ENCODE measurements at places on chromosomes 7 and 10.
A peak's percentile ranks its signal among the peaks of the same experiment; 100 is the strongest.

GRCh38 chr10:112821038-112821437, 129.0 kb upstream of the TCF7L2 start:
- no peak for DNase-seq

DNA sequence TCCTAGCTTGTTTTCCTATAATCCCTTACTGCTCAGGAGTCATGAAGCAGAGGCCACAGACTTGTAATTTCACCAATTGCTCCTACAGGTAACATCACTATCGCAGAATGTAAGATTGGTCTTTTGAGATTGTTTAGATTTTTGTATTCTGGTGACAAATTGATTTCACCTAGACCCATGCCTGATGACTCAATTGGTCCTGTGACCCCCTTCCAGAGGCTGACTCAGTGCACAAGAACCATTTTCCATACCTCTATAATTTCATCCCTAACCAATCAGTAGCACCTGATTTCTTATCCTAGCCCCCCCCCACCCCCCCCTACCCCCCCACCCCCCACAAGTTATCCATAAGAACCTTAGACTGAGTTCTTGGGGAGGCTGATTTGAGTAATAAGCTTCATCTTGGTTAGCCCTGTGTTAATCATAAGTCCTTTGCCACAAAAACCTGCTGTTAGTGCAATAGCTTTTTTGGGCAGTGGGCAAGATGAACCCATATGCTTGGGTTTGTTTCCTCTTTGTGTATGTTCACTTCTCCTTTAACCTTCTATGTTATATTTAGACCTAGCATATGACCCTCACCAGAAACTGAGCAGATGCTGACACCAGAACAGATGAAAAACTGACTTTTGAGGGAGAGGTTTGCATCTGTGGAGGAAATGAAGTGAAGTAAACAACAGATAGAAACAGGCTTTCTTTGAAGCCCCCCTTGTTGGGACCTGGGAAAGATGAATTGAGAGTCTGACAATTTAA, 187.1 kb downstream of the KIF20B start:
- DNase-seq, result no peak

DNA sequence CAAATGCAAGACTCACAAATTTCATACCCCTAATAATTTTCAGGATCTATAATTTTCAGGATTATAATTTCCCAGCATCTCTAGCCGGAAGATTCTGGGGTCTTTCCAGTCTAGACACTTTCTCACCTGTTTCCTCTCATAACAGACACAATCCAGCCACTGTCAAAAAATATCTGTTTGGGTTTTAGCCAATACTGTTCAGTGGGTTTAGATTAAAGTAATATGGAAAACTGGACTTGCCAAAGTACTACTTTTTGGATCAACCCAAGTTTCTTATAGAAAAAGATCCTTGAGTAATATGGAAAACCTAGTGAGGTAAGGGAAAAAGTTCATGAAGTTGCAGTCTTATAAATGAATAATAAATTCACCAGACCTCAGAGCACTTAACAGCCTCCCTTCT, 62.1 kb upstream of the NEBL start:
- DNase-seq, result no peak

DNA sequence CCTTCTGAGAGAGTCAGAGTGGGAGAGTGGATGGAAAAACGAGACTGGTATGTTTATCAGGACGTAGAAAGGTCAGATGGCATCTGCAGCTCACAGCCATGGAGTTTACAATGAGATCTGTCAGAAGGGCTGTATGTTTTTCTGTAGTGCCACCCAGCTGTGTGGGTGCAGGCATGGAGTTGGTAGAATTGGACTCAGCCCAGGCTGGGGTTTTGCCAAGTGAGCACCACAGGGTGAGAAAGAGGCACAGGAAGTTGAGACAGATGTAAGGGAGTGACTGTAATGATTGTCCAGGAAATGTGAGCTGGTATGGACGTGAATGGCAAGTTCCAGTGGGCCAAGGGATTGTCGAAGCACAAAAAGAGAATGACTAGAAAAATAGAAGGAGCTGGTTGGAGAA, 9.1 kb upstream of the ZYX start:
- peak; percentile 40 for DNase-seq

DNA sequence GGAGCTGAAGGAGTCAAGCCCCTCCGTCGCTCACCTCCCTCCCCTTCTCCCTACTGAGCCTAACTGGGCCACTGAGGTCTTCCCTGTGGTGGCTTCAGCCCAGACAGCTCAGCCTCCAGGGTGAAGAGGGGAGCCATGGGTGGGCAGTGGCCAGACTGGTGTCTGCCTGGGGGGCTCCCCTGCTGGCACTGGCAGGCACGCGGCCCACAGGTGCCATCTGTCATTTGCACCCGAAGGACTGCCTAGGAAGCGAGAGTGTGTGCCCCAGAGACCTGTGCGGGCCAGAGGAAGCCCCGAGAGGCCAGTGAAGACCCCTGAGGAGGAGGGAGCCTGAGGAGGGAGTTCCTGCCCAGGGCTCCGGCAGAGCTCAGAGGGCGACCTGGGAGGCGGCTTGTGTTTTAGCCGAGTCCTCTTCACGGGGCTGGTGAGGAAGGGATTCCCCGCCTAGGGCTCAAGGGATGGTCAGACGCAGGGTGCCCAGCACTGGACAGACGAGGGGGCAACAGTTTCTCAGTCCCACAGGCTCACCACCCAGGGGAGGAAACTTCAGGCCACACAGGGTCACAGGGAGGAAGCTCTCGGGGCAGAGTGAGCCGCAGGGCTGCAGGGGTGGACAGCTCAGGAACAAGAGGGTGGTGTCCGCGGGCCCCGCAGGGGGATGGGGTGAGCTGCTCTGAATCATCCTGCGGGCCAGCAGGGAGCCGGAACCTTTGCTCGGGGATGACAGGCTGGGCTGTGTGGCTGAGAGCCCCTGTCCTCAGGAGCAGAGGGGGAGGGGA, 76.2 kb upstream of the PPP2R2D start:
- no peak for DNase-seq

DNA sequence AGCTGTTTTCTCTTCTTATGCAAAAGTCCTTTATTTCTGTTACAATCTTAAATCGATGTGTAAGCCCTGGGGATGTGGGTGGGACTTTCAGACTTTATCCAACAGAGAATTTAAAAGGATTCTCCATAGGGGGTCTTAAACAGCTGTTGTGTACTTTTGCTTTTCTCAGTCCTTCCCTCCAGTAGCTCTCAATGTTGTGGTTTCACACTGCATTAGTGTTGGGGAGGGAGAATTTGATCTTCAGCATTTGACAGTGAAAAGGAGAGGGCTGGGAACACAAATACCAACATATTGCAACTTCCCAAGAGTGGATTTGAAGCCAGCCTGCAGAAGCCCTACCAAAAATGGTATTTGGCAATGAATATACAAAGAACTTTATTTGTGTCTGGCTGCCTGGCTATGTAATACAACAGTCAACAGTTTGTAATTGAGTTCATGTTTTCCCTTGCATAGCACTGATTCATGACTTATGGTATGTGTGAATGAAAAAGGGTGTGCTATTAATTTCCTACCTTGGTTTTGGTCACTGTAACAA, 80.1 kb upstream of the CAPZA2 start:
- DNase-seq, result no peak

DNA sequence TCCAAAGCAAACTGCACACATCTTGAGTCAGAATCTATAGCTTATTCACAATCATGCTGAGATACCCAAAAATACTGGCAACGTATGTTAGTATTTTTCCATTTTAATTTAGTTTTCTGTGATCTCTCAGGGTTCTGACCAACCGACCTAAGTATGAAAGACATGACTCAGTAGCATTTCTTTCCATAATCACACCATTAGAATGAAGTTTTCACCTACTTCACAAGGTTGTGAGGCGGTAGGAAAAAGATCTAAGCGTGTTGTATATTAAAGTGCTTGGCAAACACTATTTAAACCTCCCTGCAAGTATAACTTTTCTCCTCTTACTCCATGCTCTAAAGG, 49.1 kb downstream of the PLCE1 start:
- no peak for DNase-seq

DNA sequence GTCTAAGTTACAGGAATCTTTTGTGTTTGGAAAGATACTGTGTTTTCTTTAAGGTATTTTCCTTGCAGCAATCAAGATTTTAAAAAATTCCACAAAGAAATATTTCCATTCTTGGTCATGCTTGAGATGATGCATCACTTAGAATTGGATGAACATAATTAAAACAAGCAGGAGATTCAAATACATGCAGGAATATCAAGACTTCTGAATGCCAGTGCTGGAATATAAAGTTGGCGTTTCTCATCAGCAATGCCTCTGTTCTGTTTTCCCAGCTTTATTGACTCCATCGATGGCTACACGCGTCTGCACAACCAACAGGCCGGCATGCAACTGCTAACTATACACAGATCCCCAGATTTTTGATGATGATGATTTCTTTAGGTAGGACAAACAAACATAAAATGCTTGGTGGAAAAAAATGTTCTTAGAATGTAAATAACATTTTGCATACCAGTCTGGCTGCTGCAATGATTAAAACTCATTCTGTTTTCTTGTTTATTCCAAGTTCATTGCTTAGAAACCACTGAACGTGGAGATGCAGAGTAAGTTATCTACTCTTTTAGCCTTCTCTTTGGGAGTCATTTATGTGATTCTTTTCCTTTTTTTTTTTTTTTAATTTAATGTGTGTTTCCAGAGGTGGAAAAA, 91.3 kb upstream of the FAM171A1 start:
- DNase-seq, result no peak

DNA sequence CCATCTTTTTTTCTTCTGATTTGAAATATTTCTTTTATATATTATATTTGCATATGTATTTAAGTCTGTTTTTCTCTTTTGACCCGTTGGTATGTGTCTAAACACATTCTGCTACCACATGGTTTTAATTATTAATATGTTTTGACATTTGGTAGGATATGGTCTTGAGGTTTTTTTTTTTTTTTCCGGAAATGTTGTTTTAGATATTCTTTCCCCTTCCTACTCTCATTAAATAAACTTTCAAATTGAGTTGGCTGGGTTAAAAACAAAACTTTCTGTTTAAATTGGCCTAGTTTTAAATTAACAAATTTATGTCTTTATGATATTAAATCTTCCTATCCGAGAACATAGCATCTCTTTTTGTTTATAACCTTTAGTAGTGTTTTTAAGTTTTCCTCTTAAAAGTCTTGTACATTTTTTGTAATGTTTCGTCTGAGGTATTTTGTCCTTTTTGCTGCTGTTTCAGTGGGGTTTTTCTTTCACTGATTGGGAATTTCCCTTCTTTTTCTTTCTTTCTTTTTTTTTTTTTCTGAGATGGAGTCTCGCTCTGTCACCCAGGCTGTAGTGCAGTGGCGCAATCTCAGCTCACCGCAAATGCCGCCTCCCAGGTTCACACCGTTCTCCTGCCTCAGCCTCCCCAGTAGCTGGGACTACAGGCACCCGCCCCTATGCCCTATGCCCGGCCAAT, 25.4 kb downstream of the STAM start:
- DNase-seq, result peak; percentile 54

DNA sequence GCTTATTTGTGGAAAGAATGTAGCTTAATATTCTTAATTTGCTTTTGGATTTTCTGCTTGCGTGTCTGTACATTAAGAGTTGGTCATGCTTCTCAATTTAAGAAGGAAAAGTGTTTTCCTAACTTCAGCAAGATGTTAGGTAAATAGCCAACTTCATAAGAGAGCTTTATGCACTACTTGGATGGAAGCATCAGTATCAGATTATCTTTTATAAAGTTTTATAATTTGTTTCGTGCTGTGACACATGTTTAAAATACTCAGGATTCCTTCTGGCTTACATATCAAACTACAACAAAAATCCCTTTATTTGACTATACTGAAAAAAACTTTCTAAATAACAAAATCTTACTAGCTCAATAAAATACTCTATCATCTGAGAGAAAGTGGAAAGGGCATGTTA, 34.8 kb upstream of the AGR2 start:
- no peak for DNase-seq

- peak; percentile 24 for DNase-seq
Observed at GRCh38 chr7:148698007-148698396, 701 bp upstream of the CUL1 start.

DNA sequence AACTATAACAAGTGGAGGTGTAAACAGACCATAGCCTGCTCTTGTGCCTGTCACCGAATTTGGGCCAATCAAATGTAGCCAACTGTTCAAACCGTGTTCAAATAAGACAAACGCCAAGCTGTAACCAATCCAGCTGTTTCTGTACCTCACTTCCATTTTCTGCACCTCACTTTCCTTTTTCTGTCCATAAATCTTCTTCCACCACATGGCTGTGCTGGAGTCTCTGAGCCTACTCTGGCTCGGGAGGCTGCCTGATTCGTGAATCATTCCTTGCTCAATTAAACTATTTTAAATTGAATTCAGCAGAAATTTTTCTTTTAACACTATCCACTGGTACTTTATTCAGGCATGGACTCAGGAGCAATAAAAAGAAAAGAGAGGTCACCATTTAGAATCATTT, 29.9 kb upstream of the COL1A2 start:
- no peak for DNase-seq

- no peak for DNase-seq
Observed at GRCh38 chr7:19677180-19677579, 31.7 kb downstream of the POLR1F start.

GRCh38 chr10:124378881-124379471, 39.7 kb downstream of the OAT start:
- DNase-seq, result no peak

GRCh38 chr7:38300175-38300574, 26.7 kb upstream of the TARP start:
- no peak for DNase-seq

GRCh38 chr10:116752563-116752962, 10.2 kb upstream of the HSPA12A start:
- no peak for DNase-seq

DNA sequence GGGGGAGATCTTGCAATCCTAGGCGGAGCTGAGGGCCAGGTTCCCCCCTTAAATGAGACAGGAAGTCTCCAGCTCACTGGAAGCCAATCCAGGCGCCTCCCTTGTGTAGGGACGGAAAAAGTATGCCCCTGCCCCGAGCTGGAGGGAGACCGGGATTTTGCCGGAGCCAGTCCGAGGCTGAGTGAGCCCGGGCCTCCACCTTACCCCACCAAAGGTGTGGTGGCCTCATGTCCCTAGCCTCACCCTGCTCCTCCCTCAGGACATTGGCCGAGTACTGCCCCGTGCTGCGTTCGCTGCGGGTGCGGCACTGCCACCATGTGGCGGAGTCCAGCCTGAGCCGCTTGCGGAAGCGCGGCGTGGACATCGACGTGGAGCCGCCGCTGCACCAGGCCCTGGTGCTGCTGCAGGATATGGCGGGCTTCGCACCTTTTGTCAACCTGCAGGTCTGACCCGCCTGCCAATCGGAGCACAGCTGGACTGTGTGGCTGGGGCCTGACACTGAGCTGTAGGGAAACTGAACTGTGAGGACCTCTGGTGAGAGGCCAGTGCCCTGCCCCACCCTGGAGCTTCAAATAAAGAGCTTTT, 2.0 kb downstream of the FBXL15 start:
- DNase-seq, result no peak

DNA sequence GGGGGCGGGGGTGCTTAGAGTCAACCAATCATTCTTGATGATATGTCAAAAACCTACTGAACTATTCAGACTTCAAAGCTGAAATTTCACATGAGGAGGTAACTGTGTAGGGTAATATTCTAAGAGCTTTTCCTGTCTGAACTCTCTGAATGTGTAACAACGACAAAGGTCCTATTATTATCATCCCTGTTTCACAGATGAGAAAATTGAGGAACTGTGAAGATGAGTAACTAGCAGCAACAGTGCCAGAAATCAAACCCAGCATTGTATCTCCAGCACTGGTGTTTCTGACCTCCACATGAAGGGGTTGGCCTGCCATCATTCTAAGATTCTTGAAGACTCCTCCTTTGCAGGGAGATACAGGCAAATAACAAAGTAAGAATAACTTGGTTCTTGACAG, 294.7 kb upstream of the AOAH start:
- DNase-seq, result no peak
